Muscle of arm (tissue), 14 donors: ENCODE measurements at places on chromosomes 13 and 19.

DNA sequence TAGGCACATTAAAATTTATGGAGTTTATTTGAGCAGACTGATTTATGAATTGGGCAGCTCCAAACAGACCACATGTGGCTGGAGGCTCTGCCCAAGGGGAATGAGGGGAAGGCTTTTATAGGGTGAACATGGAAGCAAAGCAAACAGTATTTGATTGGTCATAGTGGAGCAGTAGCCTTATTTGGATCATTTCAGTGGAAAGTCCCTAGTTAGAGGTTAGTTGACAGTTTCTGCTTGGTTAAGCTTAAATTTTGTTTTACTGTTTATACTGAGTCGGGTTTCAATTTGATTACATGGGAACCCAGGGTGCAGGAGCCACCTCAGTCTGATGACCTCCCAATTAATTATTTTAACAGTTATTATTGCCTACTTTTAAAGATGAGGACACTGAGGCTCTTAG is 140.5 kb downstream of the NDFIP2 start:
- DNase-seq: no peak

DNA sequence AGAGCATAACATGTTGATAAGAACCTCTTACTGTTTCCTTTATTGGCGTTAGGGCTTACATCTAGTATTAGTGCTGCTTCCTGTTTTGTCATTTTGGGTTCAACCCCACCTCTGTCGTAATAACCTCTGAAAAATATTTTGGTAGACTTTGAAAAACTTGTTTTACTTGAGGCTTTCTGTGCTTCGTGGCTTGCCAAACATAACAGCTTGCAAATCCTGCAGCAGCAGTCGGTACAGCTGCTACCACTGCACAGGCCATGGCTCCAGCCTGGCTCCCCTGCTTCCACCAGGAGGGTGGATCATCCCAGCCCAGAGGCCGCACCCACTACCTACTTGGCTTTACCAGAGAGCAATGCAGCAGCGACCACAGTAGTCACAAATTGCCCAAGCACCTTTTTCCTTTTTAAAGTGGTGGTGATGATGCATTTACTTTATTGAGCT is 11.8 kb upstream of the CEACAM4 start:
- DNase-seq: no peak

DNA sequence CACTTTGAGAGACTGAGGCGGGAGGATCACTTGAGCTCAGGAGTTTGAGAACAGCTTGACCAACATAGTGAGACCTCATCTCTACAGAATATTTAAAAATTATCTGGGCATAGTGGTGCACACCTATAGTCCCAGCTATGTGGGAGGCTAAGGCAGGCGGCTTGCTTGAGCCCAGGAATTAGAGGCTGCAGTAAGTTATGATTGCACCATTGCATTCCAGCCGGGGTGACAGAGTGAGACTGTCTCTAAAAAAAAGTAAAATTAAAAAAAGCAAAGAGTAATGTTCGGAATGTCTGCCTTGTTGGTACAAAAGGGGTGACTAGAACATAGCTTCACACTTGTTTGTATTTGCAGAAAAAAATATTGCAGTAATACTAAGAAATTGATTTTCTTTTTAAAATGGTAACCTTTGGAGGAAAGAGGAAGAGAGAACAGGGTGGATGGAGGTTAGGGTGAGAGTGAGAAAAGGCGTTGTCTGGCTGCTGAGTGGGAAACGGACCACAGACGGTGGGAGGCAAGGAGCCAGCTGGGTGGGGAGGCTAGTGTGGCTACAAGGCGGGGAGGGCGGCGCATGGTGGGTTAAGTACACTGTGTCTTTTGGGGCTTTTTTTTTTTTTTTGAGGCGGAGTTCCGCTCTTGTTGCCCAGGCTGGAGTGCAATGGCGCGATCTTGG is 10.2 kb downstream of the PPP1R14A start:
- DNase-seq: no peak

DNA sequence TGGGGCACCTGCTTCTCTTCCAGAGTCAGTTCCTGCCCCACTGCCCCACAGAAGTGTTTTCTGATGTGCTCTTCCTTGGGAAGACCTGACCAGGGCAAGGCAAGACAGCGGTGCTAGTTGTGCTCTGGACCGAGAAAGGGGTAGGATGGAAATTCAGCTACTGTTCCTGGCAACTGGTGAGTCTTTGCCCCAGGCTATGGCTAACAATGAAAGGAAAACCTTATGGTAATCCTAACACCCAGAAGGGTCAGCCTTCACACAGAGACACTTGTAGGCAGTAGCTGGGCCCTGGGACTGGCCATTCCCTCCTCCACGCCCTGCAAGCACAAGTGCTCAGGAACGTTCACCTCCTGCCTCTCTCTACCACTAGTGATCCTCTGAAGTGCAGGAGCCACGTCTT is 9.6 kb upstream of the CYSLTR2 start:
- DNase-seq: no peak

- peak; percentile 82 for DNase-seq
These were observed 24.6 kb upstream of the BCL3 start for GRCh38 chr19:44723952-44724319.

GRCh38 chr19:33758541-33759013 is 38.1 kb upstream of the KCTD15 start:
- no peak for DNase-seq

- DNase-seq: no peak
These were observed 392.5 kb downstream of the DIAPH3 start for GRCh38 chr13:59771272-59771671.
